NCI-H2029 treated with DMSO at 0.1 percent for 48 hours (cell line): ENCODE measurements at places on chromosomes 7 and 10.

GRCh38 chr7:115081772-115082171, 159.9 kb downstream of the MDFIC start:
- DNase-seq = no peak

DNA sequence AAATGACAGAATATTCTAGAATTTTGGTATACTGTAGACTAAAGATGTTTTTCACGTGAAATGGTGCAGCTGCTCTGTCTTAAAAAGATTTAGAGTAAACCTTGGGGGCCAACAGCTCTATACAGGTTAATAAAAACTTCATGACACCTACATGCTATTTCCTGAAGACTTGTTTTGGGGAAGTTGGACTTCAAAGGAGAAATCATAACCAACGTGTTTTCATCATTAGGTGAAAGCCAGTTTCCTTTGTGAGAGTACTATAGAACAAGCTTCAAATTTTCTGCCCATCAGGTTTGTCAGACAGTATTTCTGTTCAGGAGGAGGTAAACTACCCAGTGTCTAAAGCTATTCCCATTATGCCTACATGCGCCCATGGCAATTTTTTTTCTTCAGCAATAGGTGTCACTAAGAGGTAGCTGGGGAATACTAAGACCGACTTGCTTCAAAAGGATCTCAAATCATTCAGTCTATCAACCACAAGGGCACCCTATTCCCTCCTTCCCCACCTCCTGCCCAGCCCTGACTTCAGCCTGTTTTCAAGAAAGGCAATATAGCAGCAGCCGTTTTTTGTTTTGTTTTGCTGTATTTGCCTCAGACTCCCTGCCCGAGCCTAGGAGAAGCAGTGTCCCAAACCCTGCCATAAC, 237.3 kb upstream of the SP8 start:
- DNase-seq = no peak

DNA sequence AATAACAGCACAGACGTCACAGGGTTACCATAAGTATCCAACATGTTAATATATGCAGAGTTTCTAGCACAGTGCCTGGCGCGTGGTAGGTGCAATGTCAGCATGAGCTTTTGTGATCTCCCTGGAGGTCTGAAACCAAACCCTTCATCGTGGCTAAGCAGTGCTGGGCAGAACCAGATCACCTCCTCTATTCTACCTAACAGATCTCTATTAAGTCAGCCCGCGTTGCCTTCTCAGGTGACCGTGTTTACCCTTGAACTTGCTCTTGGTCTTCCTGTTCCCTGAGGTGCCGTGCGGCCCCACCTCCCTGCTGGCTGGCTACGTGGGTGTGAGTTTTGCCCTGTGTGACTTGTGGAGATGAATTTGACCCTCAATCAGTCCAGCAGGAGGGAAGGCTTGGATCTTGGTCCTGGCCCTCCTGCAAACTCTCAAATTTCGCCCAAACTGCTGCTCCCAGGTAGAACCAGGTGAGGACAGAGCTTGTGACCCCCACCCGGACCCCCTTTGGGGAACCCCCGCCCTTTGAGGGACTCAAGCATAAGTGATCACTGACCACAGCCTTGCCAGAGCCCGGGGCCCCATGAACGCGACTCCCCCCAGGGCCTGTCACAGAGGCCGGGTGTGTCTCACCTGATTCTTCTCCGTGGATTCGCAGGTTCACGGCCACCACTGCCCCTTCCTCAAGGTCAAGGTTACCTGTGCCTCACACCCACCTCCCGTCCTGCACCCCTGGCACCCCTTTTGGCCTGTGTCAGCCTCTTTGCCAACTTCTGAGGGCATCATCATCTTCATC, 54.2 kb downstream of the ELFN1 start:
- no peak for DNase-seq

GRCh38 chr10:50625649-50626132, 1.9 kb upstream of the SGMS1 start:
- no peak for DNase-seq

DNA sequence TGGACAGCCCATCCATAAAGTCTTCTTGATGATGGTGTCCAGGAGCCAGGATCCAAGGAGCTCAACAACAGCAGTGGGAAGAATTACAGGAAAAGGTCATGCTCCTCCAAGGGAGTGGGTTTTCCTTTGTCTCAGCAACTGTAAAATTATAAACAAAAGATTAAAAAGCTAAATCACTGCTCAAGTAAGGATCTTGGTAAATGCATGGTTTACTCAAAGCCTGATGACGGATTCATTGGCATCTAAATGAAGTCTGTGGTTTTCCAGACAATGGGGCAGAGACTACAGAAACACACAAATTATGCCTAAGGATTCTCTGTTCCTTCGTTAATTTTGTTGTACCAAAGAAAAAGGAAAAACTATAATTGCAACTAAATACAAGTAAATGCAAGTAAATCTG, 36.4 kb upstream of the DLX6 start:
- DNase-seq = no peak

DNA sequence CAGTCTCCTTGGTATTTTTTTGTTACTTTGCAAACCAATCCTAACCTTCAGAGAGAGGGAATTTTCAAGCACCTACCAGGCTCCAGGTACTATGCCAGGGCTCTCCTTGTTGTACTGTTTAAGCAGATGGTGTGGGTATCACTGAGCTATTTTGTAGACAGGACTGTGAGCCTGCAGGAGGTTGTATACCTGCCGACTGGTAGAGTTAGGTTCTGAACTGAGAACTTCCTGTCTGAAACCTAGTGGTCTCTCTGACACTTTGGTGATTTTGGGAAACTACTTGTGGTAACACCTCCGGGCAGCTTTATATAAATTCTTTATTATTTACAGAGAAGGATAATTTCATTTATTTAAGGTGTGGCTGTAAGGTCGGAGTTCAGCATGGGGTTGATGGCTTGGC, 4.6 kb downstream of the ZNF853 start:
- no peak for DNase-seq

DNA sequence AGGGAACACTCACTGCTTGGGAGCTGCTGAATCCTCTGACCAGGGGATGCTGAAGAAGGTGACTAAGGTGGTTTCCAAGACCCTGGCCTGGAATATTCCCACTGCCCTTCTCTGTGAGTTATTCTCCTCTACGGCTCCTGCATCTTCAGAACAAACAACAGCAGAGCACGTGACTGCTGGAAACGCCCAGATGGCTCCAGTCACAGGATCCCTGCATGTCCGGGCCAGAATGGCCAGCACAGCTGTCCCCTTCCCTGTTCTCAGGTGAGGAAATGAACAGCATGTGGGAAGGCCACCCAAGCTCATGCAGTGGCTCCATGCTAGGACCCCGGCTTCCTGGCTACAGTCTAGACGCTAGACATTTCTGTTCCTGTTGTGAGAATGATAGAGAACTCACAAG, 43.1 kb downstream of the GHRHR start:
- no peak for DNase-seq

- no peak for DNase-seq
Observed at GRCh38 chr7:26397332-26397731, 105.7 kb downstream of the SNX10 start.

- DNase-seq = no peak
Observed at GRCh38 chr7:29988424-29989256, 961 bp downstream of the SCRN1 start.

DNA sequence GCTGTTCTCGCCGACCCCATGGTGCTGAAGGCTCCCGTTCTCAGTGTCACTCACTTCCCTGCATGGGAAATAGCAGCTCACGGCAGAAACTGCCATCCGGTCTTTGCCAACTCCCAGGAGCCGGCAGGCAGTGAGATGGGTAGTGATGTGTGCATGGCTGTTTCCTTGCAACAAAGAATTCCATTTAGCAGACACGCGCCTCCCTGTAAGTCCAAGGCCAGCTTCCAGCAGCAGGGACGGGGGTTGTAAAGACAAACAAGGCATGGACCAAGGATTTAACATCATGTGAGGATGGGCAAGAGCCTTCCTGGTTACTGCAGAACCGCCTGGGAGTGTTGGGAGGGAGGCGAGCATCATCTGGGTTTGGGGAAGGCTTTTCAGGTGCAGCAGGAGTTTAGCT, 273.1 kb downstream of the GLRX3 start:
- no peak for DNase-seq

DNA sequence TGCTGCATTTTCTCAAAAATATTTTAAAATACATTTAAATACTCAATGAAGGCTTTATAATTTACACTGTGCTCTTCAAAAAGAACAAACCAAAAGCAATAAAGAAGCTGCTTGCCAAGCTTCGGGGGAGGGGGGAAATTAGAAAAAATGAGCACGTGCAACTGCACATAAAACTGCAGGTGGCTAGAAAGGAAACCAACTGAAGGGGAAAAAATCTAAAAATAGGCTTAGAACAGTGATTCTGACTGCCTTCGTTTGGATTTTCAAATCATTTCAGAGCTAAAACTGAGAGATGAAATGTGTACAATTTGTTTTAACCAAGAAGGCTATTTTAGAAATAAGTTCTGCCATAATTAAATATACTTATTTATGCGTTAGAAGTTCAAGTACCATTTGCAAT, 61.4 kb downstream of the ABI1 start:
- no peak for DNase-seq

GRCh38 chr7:84364708-84365107, 170.1 kb upstream of the SEMA3A start:
- DNase-seq = no peak

GRCh38 chr7:80170445-80170844, 35.8 kb downstream of the GNAI1 start:
- no peak for DNase-seq

DNA sequence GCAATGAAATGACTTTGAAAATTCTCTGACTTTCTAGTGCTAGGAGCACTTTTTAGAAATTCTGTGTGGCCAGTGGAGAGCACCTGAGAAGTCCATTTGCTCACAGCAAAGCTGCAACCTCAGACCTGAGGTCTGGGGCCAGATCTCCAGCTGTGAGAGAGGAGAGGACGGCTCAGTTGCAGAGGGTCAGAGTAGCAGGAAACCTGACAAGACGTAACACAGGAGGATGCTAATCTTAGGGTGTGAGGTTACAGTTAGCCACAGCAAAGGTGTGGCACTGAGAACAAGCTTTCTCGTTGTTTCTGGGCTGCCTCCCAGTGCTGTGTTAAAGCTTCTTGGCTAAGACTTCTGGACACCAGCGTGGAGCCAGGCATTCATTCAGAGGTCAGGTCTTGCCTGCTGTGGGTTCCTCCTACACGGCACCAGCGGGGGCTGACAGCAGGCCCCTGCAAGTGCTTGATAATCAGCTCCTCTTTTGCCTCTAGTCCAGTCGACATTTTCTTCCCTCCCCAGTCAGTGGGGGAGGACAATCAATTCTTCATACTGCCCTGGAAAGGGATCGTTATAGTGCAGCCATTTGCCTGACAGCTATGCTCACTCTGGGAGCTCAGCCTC, 435.4 kb upstream of the DPP6 start:
- DNase-seq = no peak

GRCh38 chr7:116041615-116042014, 11.1 kb upstream of the TFEC start:
- DNase-seq = no peak

DNA sequence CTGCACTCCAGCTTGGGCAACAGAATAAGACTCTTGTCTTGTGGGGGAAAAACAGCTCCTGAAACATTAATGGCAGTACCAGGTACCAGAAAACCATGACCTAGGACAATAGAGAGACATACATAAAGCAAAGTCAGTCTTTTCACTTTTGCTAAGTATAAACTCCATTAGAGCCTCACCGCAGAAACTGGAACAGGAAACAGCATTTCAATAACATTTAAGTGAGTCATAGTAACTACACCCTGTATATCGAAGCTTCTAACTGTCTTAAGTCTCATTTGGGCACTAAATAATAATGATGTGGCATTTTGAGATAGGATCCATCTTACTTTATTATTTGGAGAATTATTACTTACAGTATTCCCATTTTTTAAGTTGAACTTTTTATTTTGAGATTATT, 517.8 kb upstream of the CELF2 start:
- DNase-seq = no peak

DNA sequence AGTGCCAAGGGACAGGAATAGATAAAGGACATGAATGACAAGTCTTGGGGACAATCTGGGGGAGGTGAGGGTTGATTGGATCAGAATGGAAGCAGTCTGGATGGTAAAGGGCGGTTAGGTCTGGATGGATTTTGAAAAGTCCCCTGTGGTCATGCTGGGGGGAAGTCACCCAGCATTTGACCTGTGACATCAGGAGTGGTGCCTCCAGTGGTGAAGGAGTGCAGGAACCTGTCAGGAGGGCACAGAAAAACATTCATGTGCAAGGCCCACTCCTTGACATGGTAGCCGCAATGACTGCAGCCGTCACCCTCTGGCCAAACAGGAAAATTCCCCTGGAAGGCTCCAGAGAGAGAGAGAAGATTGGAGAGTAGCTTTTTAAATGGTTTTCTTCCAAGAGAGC, 304.8 kb downstream of the GFRA1 start:
- DNase-seq = no peak

DNA sequence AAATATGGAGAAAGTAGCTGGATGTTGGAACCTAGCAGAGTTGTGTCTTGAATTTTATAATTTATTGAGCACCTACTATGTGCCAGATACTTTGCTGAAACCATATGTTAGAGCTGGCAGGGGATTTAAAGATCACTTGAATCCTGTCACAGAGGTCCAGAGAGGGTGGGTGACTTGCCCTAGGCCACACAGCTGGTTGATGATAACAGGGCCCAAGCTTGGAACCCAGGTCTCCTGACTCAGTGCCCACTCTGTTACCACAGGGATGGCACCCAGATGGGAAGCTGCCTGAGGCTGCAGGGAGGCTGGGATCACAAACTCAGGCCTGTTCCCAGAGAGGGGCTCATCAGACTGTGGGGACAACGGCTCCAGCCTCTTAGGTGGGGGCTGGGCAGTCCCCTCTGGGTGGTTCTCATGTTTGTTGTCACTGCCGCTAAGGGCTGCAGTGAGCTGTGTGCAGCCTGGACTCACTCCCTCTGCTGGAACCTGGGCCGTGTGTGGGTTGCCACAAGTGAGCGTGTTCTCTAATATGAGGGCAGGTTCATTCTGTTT, 18.6 kb downstream of the GOLGA7B start:
- no peak for DNase-seq

DNA sequence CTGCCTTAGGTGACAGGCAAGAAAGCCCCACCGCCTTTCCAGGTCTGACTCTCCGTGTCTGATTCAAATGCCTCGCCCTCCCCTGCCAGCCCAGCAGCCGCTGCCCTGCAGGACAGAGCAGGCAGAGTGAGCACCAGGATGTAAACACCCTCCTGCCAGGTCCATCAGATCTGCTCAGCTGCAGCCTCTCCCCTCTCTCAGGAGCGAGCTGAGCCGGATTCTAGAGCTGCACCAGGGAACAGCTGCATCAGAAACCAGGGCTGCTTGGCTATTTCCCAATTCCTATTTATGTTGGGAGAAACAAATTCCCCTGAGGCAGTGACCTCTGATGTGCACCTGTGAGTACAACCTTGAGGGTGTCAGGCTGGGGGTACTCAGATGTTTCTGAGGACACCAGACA, 121.5 kb upstream of the ZMIZ1 start:
- DNase-seq = no peak

DNA sequence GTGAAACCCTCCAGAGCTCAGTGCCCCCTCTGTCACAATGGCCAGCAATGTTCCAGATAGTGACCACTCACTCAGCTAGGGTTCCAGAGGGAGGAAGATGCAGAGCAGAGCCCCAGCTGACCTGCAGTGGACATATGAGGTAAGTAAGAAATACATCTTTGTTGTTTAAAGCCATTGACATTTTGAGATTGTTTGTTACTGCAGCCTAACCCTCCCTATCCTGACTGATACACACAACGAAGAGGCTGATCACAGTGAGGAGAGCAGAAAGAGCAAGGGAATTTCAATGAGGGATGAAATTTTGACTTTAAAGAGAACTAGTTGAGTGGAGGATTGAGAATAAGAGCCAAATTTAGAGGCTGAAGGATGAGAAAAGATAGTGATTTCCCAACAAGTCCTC, 51.3 kb upstream of the LRGUK start:
- no peak for DNase-seq

GRCh38 chr10:131885391-131886165, 15.2 kb upstream of the PPP2R2D start:
- DNase-seq = no peak
